ENCODE measurements at places on chromosomes 2 and 18.

DNA sequence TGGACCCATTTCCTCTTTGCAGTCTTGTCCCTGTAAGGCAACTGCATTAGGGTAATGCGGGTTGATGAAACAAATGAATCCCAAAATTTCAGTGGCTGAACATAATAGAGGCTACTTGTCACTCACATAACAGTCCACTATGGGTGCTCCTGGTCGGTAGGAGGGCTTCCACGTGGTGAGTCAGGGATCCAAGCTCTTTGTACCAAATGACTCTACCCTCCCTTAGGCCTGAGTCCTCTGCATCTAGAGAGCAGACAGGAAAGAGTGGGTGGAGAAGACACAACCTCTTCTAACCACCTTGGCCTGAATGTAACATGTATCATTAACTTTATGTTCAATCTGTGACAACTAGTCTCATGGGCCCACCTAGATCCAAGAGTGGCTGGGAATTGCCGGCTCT is 86.2 kb upstream of the HAAO start:
- DNase-seq: no peak

- DNase-seq: no peak
These were observed 70.9 kb downstream of the TMEFF2 start for GRCh38 chr2:192123847-192124246.

DNA sequence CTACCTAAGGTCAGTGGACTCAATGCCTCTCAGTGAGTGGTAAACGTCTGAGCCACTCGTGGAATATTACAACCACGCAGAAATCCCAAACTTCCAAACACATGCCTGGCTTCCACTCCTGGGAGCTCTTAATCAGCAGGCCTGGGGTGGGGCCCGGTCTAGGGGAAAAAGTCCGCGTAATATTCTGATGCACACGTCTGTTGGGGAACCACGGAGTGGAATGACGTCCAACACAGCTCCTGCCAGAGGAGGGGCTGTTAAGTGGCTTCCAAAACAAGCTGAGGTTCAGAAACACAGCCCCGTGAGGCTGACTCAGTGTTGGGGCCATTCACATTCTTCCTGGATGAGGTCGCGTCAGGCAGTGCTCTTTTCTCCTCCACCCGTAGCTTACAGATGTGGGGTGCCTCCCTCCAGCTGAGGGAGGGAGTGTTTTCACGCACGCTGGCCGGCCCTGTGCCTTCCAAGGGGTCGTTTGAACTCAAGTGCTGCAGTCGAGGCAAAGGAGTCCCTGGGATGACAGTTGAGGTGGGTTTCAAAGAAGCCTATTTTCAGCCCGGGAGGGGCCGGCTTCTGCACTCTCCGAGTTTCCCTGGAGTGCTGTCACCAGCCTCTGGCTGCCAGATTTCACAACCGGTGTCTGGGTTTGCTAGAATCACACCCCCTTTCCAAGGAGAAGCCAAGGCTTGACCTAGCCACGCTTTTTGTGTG is 73.1 kb downstream of the ACKR3 start:
- no peak for DNase-seq

DNA sequence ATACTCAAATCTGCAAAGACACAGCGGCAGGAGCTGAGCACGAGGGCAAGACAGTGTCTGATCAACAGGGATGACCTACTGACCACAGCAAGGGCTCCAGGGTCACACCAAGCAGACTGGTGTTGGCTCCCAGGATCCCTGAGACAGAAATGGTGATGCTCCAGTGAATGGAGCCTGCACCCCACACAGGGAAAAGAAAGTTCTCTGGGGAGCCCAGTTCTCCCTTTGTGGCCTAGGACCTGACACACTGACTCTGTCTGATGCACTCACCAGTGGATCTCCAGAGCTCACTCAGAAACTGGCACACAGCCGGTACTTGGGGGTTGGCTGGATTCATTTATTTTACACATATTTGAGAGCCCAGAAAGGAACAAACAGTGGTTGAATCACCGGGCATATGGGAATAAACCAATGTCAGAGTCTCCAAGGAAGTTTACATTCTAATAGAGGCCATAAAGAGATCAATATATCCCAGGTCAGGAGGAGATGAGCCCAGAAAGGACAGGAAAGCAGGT is 215.6 kb upstream of the ARL4C start:
- no peak for DNase-seq

- no peak for DNase-seq
These were observed 287.5 kb downstream of the OSR1 start for GRCh38 chr2:19070886-19071285.

DNA sequence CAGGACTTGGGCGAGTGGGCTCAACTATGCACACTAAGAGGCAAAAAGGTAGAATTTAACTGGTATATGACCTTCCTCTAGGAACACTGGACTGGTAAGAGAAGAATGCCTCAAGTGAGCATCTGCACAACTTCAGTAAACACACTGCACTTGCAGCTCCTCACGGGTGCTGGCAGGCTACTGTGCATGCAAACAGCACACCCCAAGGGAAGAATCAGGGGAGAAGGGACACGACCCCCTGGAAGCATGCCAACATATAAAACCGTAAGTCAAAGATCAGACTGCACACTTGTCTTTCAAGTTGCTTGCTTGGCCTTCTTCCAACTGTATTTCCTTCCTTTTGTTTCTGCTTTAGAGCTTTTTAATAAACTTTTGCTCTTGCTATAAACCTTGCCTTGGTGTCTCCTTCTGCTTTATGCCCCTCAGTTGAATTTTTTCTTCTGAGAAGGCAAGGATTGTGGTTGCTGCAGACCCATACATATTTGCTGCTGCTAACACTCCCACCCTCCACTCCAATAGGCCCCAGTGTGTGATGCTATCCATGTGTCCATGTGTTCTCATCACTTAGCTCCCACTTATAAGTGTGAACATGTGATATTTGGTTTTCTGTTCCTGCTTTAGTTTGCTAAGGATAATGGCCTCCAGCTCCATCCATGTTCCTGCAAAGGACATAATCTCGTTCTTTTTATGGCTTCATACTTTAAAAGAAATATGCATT is 263.7 kb upstream of the SPOPL start:
- no peak for DNase-seq

- no peak for DNase-seq
These were observed 84.9 kb upstream of the EPB41L3 start for GRCh38 chr18:5628512-5629255.

DNA sequence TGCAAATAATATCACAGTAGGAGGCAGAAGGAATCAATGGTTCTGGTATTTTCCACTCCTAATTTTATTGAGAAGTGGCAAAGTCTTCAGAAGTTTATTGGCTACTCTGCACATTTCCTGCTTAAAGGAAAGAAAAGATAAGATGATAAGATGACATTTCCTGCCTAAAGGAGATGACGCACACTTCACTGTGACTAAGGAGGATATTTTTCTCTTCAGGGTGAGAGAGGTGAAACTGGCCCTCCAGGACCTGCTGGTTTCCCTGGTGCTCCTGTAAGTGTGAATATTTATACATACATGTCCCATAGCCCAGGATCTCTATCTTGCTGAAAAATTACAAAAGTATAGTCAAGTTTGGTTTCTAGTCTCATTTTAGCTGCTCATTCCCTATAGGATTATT is 27.9 kb downstream of the COL3A1 start:
- no peak for DNase-seq
